ENCODE measurements at places on chromosomes 4 and X.
A peak's percentile ranks its signal among the peaks of the same experiment; 100 is the strongest.

DNA sequence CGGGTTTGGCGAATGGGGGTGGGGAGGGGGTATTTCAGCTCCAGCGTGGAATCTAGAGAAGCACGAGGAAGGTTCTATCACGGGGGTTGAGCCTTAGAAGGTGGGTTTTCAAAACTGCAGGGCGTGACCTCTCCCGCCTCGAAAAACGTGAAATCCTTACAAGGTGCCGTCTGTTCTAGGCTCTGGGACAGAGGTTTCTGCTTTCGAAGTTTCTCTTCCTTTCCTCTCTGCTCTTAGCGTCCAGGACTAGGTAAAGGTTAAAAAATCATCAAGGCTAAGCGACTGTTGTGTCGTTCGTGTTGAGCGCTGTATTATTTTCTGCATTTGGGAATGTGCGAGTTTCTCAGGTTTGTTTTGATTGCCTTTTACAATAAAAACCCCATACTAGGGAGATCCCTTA, 1.1 kb downstream of the FHL1 start:
- H3K36me3 ChIP-seq = no peaks in the 10 kb centered on the region
- DNase-seq = no peak

DNA sequence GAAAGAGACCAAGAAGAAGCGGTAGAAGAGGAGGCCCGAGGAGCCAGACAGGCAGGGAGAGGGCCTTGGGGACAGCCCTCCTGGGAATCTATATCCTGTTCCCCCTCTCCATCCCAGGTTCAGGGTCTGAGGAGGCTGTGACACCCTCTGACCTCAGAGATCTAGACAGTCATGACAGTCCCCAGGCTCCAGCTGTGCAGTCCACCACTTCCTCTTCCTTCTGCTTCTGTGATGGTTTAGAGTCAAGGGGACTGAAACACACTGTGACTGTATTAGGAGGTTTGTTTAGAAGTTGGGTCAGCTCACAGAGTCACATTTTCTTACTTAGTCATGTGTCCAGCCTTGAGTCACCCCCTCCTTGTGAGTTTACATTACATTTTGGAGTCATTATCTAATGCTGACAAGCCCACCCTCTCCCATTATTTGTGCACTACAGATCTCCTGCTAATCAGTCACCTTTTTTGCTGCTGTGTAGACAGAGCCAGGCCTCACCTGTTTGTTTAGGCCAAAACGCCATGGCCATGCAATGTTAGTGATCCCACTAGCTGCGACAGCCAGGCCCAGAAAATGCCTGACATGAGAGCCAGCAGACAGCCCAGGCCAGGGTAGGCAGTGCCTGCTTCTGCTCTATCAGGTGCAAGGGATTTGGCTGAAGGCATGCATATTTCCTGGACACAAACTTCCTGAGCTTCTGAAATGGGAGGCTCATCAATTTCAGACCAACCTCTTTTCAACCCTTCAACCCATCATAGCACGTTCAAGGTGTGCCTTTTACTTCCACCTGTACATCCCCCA, 26.0 kb downstream of the MANBA start:
- H3K27ac ChIP-seq = no peak overlapping the region
- H3K36me3 ChIP-seq = no peaks in the 10 kb centered on the region
- H3K27me3 ChIP-seq = no peaks in the 10 kb centered on the region
- no peak for DNase-seq
- no peak overlapping the region for H3K4me3 ChIP-seq

GRCh38 chr4:6200011-6200921, at the start of gene JAKMIP1:
JAKMIP1 (minus strand) TSS chr4:6200549; CDS start chr4:6112850, 87,699 bp downstream.
- peak within 1 kb of the TSS; percentile 30 for H3K4me3 ChIP-seq
- DNase-seq = peak; percentile 84
- peaks cover 5% of the 10 kb centered on the region for H3K4me1 ChIP-seq
- H3K27me3 ChIP-seq = no peaks in the 10 kb centered on the region
- no peak within 1 kb of the TSS for H3K27ac ChIP-seq
- no peaks in the 10 kb centered on the region for H3K36me3 ChIP-seq

DNA sequence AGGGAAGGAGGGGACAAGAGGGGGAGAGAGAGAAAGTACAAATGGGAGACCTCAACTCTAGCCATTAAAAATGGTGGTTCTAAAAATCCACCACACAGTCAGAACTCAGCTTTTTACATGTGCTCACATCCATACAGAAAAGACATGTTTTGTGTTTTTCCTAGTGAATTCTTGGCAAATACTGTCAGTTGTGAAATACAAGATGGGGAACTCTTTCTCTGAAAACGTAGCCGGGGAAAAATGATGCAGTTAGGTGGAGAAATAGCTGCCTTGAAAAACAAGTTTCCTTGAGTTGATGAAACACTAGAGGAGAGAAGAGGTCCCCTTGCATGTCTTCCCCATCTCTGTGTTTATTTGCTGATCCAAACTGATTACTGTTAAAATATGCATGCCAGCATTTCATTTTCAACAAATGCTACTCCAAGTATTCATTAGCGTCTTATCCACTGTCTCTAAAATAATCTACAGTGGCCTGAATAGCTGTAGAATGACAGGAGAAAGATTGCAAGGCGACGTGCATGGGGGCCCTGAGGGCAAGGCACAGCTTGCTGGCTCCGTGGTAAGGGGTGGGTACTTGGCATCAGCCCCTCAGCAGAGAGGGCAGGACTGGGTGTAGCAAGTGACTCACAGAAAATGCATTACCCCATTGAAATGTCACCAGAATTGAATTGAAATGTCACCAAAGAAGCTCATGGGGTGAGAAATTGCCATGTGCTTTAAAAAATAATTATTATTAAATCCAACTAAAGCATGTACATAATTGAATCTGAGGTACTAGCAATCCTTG, 48.1 kb upstream of the TBL1X start:
- H3K4me3 ChIP-seq = no peak overlapping the region
- H3K27me3 ChIP-seq = no peaks in the 10 kb centered on the region
- H3K4me1 ChIP-seq = no peaks in the 10 kb centered on the region
- no peak for DNase-seq

DNA sequence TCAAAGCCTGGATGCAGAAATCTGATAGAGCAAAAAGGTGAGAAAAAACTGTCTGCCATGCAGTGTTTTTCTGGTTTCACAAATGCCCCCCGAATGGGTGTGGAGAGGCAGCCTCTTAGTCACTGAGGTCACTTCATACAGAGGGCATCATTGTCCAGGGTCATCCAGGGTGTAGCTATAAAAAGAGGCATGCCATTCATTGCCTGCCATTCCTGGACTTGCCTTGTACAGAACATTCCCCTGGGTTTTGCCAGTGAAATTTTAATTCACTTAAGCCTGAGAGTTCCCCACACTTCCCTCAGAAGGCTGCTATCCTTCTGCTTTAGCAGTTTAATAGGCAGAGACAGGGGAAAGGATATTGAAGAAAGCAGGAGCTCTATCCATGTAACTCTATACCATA, 230.3 kb downstream of the UNC5C start:
- H3K4me1 ChIP-seq = no peaks in the 10 kb centered on the region
- no peaks in the 10 kb centered on the region for H3K36me3 ChIP-seq
- H3K4me3 ChIP-seq = no peak overlapping the region
- H3K27ac ChIP-seq = no peak overlapping the region
- H3K27me3 ChIP-seq = no peaks in the 10 kb centered on the region
- no peak for DNase-seq

DNA sequence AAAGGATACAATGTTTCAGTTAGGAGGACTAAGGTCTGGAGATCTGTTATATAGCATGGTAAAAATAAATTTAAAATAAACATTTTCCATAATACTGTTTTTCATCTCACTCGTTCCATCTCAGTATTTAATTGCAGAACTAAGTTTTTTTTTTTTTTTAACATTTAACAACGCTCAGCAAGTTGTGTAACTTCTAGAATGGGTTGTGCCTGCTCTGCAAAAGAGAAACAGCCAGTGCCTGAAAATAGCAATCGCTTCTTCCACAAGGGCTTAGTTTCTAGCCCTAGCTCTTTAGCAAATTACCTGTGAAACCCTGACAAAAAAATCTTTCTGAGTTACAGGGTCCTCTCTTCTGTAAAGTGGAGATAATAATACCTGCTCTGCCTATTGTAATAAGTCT, 41.9 kb downstream of the CNGA1 start:
- DNase-seq = no peak
- no peak overlapping the region for H3K4me3 ChIP-seq
- no peaks in the 10 kb centered on the region for H3K4me1 ChIP-seq
- no peaks in the 10 kb centered on the region for H3K27me3 ChIP-seq

GRCh38 chr4:163866728-163867315, 372.3 kb downstream of the TMA16 start:
- no peak overlapping the region for H3K4me3 ChIP-seq
- no peak overlapping the region for H3K27ac ChIP-seq
- no peaks in the 10 kb centered on the region for H3K27me3 ChIP-seq
- no peak for DNase-seq

GRCh38 chr4:189021831-189022230, 882.6 kb downstream of the TRIML1 start:
- H3K4me1 ChIP-seq = no peaks in the 10 kb centered on the region
- DNase-seq = no peak
- no peaks in the 10 kb centered on the region for H3K27me3 ChIP-seq
- H3K4me3 ChIP-seq = no peak overlapping the region
- no peaks in the 10 kb centered on the region for H3K36me3 ChIP-seq

- no peak for DNase-seq
- no peak overlapping the region for H3K27ac ChIP-seq
- no peak overlapping the region for H3K4me3 ChIP-seq
- no peaks in the 10 kb centered on the region for H3K36me3 ChIP-seq
Observed at GRCh38 chrX:2974961-2975360, 31.4 kb upstream of the ARSH start.

GRCh38 chr4:125115476-125115875, 199.3 kb upstream of the FAT4 start:
- no peak overlapping the region for H3K27ac ChIP-seq
- no peaks in the 10 kb centered on the region for H3K36me3 ChIP-seq
- no peaks in the 10 kb centered on the region for H3K27me3 ChIP-seq
- H3K4me1 ChIP-seq = no peaks in the 10 kb centered on the region
- DNase-seq = no peak

- DNase-seq = no peak
- no peaks in the 10 kb centered on the region for H3K4me1 ChIP-seq
- H3K27ac ChIP-seq = no peak overlapping the region
- no peaks in the 10 kb centered on the region for H3K27me3 ChIP-seq
- no peaks in the 10 kb centered on the region for H3K36me3 ChIP-seq
Observed at GRCh38 chr4:124610211-124610610, 102.3 kb downstream of the ANKRD50 start.

DNA sequence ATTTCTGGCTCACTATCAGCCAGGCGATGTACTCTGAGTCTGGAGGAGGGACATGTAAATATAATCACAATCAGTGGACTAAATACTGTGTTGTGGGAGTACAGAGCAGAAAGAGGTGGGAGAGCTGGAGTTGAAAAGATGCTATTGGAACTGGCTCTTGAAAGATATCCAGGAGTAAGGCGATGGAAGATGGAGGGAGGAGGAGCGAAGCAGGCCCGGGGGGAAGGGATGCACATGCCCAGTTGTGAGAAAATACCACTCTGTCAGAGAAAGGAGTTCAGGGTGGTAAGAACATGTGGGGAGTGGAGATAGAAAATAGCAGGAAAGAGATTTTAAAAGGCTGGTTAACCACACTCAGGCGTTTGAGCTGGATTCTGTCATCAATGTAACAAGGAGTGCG, 216.9 kb upstream of the ETNPPL start:
- DNase-seq = no peak
- H3K36me3 ChIP-seq = no peaks in the 10 kb centered on the region
- H3K27me3 ChIP-seq = no peaks in the 10 kb centered on the region
- H3K4me1 ChIP-seq = no peaks in the 10 kb centered on the region

DNA sequence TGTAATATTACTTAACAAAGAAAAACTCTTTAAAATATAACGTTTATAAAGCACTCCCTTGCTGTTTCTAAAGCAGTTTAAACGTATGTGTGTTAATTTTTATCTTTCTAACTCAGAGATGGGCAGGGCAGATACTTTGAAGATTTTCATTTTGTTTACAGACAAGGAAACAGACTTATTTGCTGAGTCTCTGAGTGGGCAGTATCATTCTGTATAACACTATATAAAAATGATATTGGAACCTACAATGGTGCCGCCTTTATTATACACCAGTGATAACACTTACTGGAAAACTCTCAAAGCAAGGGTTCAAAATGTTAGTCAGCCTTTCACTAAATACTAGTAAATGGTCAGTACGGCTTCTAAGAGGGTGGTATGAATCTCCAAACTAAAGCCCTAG, 193.4 kb downstream of the NR3C2 start:
- no peak for DNase-seq
- H3K27me3 ChIP-seq = no peaks in the 10 kb centered on the region
- no peaks in the 10 kb centered on the region for H3K4me1 ChIP-seq
- no peak overlapping the region for H3K27ac ChIP-seq
- H3K36me3 ChIP-seq = no peaks in the 10 kb centered on the region
- H3K4me3 ChIP-seq = no peak overlapping the region

DNA sequence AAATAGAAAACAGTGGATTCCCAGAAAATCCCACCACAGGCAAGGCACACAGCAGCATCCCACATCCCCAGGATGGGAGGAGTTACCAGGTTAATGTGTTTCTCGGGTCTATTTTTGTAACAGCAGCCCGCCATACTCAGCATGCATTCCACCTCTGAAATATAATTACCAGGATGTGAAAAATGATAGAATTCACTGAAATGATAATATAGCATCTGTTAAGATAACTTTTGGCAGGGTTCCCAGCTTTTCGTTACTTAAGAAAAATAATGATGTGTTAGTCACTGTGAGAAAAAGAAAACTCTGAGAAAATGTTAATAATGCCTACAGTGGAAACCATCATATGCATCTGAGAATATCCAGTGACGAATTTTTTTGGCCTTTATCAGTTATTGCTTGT, 87.1 kb downstream of the VCX2 start:
- H3K27me3 ChIP-seq = no peaks in the 10 kb centered on the region
- H3K36me3 ChIP-seq = no peaks in the 10 kb centered on the region
- DNase-seq = no peak
- no peaks in the 10 kb centered on the region for H3K4me1 ChIP-seq
- H3K27ac ChIP-seq = no peak overlapping the region

GRCh38 chr4:17667253-17667652, 52.8 kb downstream of the MED28 start:
- H3K4me3 ChIP-seq = no peak overlapping the region
- no peak overlapping the region for H3K27ac ChIP-seq
- no peak for DNase-seq
- H3K36me3 ChIP-seq = no peaks in the 10 kb centered on the region
- no peaks in the 10 kb centered on the region for H3K27me3 ChIP-seq

- no peak for DNase-seq
- no peaks in the 10 kb centered on the region for H3K36me3 ChIP-seq
- no peaks in the 10 kb centered on the region for H3K4me1 ChIP-seq
- H3K27me3 ChIP-seq = no peaks in the 10 kb centered on the region
- H3K27ac ChIP-seq = no peak overlapping the region
- no peak overlapping the region for H3K4me3 ChIP-seq
Observed at GRCh38 chrX:9611436-9612145, 146.7 kb downstream of the TBL1X start.

DNA sequence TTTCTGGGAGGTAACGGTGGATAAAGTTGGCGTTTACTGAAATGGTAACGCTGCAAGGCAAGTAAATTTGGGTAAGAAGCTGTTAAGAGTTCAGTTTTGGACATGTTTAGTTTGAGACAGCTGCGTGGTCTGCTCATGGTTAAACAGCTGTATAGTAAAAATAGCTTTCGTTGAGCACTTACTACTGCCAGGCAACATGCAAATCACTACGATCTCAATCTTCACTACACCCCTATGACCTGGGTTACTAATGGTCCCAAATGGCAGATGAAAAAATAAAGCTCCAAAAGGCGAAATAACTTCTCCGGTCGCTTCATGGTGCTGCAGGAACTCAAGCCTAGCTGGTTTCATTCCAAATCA, 22.2 kb downstream of the FABP2 start:
- no peak for DNase-seq
- H3K4me3 ChIP-seq = peak overlapping the region; percentile 75
- H3K36me3 ChIP-seq = no peaks in the 10 kb centered on the region
- peaks cover 14% of the 10 kb centered on the region for H3K4me1 ChIP-seq
- H3K27me3 ChIP-seq = no peaks in the 10 kb centered on the region

- peaks cover 11% of the 10 kb centered on the region for H3K4me1 ChIP-seq
- peak overlapping the region; percentile 94 for H3K27ac ChIP-seq
- peak overlapping the region; percentile 95 for H3K4me3 ChIP-seq
- H3K36me3 ChIP-seq = no peaks in the 10 kb centered on the region
Observed at GRCh38 chr4:70838204-70838603, 1.5 kb downstream of the GRSF1 start.
